Activated CD8-positive, alpha-beta memory T cell treated with anti-CD3 and anti-CD28 coated beads, Interleukin-2, amount 50 U/mL, for 4 hours (primary cell): ENCODE measurements at places on chromosomes 4 and X.

- no peak for DNase-seq
Measured at GRCh38 chr4:7636240-7636508, 201.4 kb upstream of the PSAPL1 start.

DNA sequence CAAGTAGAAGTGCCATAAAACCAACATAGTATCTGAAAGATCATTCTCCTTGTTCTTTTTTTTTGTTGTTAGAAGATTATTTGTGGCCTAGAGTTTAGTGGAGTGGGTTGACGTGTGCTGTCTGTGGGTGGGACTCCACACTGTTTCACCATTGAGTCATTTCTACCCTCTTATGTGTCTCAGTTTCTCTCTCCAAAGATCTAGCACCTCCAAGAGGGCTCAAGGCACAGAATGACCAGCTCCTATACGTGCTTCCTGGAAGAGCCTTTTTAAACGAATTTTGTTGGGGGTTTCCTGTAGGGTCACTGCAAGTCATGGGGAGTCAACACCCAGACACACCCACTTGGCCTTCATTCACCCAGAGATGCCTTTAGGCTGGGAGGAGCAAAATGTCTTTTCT lies 150.1 kb downstream of the KLF8 start:
- DNase-seq: no peak

GRCh38 chr4:16707874-16708273 lies 190.6 kb downstream of the LDB2 start:
- DNase-seq: no peak

GRCh38 chrX:123256378-123256777 lies 72.3 kb downstream of the GRIA3 start:
- DNase-seq: no peak

DNA sequence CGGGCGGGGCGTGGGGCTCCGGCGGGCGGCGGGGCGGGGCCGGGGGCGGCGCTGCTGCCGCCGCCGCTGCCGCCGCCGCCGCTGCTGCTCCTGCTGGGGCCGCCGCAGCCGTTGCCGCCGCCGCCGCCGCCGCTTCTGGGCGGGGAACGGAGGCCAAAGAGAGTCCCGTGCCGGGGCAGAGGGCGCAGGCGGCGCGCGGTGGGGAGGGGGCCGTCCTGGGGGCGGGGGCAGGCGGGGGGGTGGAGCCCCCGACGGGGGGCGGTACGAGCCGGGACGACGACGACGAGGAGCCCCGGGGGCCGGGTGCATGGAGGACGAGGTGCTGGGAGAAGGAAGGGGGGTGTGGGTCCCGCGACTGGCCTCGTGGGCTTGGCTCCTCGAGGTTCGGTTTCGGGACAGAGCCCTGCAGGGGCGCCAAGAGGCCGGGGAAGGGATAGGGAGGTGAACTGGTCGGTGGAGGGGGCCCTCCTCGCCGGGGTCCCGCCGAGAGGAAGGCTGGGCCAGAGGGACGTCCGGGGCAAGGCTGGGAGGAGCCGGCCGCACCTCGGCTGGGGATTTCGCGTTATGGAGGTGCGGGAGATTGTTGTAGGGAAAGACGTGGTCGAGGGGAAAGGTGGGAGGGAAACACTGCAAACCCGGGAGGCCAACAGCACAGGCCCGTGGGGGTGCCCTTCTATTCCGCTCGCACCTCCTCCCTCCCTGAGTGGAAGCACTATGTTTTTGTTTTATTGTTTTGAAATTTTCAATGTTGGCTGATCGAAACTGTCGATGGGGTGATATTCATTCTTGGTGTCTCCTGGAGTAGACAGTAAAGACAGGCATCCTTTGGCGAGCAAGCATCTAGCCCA lies 1.9 kb downstream of the BCORL1 start:
- peak; percentile 40 for DNase-seq

DNA sequence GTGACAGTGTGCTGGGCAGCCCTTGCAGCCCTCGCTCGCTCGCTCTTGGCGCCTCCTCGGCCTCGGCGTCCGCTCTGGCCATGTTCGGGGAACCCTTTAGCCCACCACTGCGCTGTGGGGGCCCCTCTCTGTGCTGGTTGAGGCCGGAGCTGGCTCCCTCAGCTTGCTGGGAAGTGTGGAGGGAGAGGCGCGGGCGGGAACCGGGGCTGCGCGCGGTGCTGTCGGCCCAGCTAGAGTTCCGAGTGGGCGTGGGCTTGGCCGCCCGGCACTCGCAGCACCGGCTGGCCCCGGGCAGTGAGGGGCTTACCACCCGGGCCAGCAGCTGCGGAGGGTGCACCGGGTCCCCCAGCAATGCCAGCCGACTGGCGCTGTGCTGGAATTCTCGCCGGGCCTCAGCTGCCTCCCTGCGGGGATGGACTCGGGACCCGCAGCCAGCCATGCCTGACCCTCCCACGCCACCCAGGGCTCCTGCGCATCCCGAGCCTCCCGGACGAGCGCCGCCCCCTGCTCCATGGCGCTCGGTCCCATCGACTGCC lies 770.1 kb upstream of the GALNTL6 start:
- DNase-seq: no peak

DNA sequence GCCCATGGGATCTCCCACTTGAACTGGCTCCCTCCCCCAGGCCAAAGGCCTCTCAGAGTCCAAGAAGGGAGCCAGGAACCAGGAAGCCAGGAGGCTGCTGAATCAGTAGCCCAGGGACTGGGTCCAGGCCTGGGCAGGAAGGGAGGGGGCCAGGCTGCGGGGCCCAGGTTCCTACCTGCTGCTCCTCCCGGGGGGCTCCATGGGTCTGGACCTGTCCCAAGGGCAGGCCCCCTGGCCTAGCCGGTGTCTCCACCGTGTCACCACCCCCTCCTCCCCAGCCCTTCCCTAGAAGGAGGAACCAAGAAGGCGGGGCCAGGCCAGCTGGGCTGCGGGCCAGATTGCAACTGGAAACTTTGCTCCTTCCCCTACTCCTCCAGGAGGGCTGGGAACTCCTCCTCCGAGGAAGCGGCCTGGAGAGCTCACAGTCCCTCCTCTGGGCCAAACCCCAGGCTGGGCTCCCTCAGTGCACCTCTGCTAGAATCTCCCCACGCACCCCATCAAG lies at the start of gene IQSEC2:
IQSEC2 (minus strand) TSS at position 264 of the 502 bp plus-strand sequence.
- DNase-seq: no peak

DNA sequence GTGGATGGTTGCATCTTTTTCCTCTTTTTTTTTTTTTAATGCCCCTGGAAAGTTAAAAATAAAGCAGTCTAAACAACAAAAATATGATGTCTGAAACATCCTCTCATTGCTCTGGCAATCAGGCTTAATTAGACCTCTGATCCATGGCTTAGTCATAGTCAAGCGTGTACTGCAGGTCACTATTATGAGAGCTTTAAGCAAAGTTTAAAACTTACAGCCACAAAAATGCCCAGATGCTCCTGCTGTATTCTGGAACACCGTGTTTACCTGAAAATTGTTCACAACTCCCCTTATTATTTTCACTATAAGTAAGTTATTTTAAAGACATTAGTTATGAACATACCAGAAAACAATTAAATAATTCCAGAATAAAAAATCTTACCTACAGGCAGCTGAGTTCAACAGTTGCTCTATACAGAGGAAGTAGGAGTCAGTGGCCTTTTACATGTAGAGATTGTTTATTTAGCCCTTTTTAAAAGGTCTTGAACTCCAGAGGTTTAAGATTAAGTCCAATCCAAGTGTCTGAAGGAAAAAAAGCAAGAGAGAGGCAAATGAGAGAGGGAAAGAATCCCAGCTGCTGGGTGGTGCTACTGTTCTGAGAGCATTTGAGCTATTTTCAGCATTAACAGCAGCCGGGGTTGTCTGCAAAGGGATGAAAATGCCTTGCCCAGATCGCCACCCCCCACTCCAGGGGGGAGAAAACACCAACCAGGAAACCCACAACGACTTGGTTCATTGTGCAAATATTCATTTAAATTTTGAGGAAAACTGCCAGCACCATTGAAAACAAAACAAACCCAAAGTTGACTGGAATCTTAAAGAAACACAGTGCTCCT lies 36.9 kb downstream of the SORBS2 start:
- DNase-seq: no peak

DNA sequence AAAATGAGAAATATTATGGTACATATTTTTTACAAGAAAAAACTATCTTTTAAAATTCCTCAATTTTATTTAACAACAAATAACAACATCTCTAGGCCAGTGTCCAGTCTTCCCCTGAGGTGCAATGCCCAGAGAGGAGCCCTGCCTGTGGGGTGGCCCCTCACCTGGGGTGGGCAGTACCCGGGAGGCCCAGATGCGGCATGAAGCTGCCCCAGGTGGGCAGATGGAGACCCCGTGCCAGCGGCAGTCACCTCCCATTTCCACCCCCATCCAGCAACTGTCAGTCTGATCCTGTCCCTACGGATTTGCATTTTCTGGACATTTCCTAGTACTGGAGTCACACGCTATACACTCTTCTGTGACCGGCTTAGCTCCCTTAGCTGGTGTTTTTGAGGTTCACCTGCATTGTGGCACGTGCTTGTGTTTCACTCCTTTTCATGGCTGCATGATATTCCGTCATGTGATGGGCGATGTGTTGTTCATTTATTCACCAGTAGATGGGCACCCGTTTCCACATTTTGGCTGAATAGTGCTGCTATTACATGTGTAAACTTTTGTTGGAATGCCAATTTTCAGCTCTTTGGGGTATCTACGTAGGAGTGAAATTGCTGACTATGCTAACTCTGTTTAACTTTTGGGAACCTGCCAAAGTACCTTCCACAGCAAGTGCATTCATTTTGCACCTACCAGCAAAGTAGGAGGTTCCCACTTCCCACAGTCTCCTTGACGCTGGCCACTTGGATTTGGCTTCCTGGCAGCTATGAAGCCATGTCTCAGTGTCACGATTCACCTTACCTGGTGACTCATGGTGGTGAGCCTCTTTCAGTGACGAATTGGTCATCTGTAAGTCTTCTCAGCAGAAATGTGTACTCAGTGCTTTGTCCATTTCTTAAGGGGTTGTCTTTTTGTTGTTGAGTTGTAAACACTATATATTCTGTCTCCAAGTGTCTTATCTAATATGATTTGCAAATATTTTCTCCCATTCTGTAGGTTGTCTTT lies 11.7 kb upstream of the MAEA start:
- no peak for DNase-seq

- no peak for DNase-seq
Measured at GRCh38 chr4:166202991-166203390, 330.0 kb downstream of the TLL1 start.

- DNase-seq: no peak
Measured at GRCh38 chrX:48002319-48002718, 1.5 kb downstream of the ZNF182 start.

DNA sequence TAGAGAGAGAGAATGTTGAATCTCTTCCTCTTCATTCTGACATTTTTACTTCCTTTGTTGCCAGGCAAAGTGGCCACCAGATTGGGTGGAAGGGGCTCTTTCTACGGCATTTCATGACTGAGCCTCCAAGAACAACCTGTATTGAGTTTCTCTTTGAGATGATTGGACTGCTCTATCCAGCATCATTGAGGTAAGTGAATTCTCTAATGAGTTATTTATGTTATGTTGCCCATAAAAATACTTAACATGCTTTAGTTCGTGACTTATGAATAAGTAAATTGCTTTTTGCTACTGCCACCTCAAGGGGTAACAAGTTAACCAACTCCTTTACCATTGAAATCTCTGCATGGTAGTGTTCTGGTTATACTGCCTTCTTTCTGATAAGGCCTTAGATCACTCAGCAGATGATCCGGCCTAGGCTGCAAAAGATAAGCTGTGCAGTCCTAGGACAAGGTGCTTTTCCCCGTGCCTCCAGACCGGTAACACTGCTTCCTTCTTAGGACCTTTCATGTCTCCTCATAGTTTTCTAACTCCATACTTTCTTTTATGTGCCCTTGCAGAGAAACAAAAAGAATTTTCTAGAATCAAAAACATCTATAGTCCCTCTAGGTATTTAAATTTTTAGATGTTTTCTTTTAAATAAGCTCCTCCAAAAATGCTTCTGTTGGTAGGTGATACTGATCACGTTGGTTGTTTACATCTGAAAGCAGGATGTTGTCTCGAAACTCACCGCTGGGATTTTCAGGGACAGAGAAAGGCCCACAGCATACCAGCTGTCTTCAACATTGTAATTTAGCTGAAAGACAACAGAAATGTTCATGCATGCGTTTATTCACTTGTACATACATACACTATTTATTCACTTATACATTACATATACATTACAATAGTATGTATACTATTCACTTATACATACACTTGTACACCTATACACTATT lies 157.1 kb upstream of the RBPJ start:
- DNase-seq: no peak

DNA sequence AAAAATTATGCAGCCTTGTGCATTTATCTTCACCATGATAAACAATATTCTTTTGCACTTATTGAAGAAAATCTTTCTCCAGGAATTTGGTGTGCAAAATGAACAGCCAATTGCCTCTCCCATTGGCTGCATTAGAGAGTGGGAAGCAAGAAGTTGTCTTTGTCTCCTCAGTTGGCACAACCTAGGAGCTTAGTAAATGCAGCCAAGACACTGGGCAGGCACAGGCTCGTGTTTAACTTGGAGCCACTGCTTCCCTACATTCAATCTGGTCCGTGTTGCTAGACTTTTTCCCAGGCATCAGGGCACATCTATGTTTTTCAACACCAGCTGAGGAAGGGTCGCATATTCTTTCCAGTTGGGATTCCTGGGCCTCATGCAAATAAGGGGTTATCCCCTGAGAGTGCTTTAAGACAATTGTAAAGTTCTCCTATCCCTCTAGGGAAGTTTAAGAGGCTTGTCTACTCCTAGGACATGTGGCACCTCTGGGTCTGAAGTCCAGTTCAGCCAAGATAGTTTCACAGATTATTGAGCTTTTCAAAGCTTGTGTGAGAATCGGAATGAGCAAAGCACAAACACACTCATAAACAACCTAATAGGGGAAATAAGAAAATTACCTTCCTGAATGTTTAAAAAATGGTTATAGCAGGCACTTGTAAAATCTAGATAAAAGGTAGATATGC lies 31.8 kb upstream of the SRD5A3 start:
- no peak for DNase-seq

DNA sequence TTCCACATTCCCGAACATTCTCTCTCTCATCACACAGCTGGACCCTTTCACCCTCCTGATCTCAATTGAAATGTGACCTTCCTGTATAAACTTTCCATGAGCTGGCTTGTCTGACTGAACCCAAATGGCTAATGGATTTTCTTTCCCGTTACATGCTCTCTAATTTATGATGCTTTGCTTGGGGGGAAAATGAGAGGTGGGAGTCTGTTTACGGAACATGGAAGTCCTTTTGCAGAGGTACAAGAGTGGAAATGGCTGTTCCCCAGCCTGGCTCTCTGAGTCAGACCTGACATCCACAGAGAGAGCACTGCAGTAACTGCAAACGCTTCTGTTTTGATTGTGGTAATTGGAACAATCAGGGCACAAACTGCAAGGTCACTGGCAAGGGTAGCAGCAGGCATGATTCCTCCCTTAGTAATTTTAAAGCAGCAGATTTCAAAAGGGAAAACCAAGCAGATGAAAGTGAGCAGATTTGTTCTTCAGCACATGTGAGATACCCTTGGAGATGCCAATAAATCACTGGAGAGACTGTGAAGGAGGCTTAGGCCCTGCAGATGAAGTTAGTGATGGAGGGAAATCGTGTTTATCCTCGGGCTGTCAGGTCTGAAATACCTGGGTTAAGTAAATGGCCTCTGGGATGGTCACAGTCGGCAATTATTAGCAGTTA lies 83.9 kb downstream of the SNCA start:
- DNase-seq: no peak

DNA sequence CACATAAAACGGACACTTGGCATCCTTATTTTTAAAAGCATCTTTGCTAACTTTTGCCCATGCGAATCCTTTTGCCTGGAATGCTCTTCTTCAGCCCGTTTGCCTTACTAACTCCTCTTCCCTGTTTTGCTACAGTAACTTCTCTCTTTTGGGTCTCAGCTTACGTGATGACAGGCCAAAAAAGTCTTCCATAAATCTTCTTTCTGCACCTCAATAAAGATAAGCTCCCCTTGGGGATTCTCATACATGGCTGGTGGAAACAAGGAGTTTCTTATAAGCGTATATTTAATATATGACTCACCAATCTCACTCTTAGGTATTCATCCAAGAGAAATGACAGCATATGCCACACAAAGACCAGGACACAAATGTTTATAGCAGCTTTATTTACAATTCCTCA lies 192.7 kb downstream of the RCHY1 start:
- DNase-seq: no peak
